ENCODE measurements at places on chromosomes 6 and 20.

DNA sequence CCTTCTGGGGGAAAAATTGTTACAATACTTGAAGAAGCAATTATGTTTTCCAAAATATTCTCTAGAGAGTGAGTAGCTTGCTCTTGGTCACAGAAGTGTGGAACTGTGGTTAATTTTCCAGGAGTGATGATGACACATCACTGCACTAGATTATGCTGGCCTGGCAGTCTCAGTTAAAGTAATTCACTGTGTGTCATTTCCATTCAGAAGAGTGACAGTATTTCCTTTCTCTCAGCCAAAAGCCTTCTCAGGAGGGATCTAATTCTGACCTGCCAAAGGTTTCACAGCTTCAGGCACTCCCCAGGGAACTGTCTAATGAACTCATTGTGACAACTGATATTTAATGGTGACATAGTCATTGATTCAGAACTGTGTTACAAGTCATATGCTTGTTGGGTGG lies 517.5 kb downstream of the TBC1D32 start:
- DNase-seq = no peak

- no peak for DNase-seq
Observed at GRCh38 chr6:161487694-161488093, 213.8 kb upstream of the AGPAT4 start.

DNA sequence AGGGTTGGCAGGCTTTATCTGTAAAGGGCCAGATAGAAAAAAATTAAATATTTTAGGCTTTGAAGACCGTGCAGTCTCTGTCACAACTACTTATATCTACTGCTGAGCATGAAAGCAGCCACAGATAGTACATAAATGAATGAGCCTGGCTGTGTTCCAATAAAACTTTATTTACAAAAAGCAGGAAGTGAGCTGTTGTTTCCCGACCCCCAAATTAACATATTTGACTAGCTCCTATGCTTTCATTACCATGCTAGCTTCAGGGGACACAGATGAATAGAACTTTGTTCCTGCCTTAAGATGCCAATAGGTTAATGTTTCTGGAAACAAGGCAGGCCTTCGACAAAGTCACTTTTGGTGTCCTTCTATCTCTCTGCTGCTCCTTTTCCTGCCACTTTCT lies 1058.0 kb upstream of the FLRT3 start:
- no peak for DNase-seq

DNA sequence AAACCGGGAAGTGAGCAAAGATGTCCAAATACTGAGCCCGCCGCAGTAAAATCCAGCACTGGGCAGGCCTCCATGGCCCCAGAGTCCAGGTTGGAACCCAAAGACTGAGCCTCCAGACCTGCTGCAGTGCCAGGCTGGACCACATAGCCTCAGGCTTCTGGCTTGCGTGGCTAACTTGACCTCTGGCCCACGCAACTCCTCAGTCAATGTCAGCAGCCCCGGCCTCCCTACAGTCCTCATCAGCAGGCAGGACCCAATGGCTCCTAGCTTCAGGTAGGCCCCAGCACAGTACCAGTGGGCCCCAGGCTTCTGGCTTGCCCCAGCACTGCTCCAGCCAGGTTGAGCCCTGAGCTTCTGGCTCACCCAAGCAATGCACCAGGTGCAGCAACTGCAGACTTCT lies 245.1 kb upstream of the AFDN start:
- no peak for DNase-seq

- DNase-seq = no peak
Observed at GRCh38 chr20:49284818-49285217, 7.0 kb upstream of the ZNFX1 start.

DNA sequence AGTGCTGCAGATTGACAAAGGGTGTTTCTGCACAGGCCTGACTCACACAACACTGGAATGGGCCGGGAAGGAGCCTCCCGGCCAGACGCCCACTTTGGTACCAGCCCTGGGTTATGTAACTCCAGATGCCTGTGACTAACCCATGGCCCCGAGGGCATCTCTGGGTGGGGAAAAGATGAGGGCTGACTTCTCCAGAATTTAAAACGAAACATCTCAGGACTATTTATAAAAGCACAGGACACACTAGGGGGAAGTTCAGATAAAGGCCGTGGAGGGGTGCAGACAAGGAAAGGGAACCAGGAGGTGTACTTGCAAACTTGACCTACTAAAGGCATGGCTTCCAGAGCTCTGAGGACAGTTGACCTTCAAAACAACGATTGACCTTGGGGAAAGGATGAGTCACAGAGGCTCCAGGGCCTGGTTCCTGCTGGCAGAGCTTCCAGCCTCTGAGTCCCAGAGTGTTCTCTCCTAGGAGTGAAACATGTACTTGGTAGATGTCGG lies 196.9 kb downstream of the NFATC2 start:
- DNase-seq = no peak

- DNase-seq = no peak
Observed at GRCh38 chr6:2714111-2714895, 36.4 kb downstream of the MYLK4 start.

DNA sequence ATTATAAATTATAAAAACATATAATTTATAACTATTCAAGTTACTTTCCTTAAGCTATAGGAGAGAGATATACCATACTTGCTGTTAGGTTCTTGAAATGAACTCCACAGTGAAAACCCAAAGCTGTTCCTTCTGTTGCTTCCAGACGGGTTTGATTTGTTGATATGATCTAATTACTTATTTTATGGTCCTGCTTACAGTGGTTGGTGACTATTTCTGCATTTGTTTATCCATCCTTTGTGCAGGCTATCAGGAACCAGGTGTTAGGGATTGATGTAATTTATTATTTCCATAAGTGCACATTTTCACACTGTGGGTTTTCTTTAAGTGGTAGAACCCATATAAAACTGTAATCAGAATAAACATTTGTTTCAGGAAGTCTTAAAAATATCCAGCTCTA lies 167.1 kb downstream of the KIF6 start:
- DNase-seq = no peak

DNA sequence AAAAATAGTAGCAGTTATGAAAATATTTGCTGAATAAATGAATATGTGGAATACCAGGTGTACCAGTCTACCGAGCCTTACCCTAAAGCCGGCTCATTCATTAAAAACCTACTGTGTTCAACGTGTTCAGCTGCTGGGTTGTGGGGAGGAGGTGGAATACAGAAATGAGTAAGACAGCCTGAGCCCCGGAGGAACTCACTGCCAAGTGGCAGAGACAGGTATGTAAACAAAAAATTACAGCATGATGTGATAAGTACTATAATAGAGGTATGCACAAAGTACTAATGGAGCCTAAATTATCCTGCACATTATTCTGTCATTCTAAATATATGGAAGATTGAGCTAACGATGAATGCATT lies 6.8 kb upstream of the ADTRP start:
- DNase-seq = no peak

DNA sequence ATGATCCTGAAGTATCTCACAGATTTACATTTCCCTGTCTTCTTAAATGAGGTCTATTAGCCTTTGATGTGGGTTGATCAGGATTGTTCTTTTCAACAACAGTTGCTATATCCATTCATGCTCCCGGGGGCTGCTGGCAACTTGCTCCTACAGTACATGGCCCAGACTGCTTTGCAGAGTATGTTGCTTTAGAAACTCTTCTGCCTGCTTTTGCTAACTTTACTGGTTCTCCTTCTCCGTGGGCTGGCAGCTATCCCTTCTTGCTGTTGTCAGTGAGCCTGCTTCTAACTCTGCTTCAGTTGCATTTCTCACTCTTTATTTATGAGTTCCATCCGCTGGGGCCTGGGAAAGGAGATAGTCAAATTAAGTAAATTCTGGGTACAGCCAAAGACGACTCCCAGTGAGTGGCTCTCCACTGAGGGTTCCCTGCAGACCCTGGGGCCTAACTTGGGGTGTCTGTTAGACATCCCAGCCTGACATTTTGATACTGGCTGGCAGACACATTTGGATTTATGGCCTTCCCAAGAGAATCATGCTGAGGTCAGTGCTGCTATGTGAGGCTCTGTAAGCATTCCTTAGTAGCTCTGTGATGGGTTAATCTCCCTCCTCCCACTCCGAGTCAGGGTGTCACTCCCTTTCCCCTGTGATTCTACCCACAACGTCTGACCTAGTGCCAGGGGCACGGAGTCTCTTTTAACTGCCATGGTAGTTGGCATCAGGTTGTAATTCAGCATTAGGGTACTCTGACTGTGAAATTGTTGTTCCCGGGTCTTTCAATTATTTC lies 73.6 kb downstream of the SLX4IP start:
- no peak for DNase-seq

DNA sequence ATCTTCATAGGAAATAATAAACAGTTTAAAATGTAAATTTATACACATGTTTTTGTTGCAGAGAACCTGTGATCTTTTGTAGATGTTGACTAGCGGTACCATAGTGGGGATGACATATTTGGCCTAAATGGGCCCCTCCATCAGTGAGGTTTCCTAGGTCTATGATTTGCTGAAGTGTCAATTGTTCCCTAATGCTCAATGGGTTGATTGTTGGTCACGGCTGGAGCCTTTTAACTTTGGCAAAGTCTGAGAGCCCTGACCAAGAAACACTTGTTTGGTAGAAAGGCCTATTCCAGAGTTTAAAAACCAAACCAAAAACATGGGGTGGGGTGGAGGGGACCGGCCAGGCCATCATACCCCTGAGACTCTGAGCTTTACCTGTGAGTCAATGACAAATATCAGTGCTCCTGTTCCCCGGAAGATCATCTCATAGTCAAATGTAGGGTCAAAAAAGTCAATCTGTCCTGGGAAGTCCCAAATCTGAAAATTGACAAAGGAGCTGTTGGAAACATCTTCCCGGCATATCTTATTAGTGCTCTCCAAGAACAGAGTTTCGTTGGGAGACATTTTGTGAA lies 25.1 kb downstream of the RRAGD start:
- DNase-seq = no peak

GRCh38 chr6:11397622-11398450 lies 139.7 kb upstream of the TMEM170B start:
- DNase-seq = no peak

- DNase-seq = no peak
Observed at GRCh38 chr6:158852312-158853071, 33.3 kb upstream of the EZR start.

GRCh38 chr20:50107086-50107660 lies 5.8 kb downstream of the UBE2V1 start:
- DNase-seq = no peak

DNA sequence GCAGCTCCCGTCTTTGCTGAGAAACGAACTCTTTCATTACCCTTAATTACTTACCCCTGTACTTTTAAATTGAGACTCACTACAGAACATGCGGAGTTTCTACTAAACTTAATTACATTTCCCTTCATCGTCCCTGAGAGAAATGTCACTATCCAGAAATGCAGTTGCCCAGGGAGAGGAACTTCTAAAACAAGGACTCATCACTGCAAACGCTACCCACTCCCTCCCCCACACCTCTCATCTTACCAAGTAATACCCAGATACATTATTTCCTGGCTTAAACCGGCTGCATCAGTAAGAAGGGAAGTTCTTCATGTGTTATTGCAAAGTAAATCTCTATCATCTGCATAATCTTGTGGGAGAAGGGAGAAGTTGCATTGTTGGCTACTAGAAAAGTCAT lies 138.3 kb downstream of the IPCEF1 start:
- no peak for DNase-seq

DNA sequence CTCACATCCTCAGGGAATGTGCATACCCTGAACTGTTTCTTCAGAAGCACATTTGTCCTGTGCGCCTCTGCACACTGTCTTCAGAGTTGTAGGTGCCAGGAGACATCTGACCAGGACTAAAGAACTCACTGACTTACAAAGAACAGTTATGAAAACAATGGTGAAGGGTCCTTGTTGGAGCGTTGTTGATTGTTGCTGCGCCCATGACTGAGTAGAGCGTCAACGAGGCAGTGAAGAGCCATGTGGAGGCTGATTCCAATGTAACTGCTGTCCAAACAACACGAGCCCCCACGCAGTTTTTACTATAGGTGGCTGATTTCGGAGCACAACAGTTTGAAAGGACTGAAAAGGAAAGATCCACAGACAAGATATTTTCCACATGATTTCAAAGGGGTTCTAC lies 380.3 kb downstream of the CDH26 start:
- DNase-seq = no peak

Data from CD4-positive, alpha-beta T cell treated with Interferon alpha-2 for 1 hour (primary cell).